ENCODE measurements at places on chromosomes 3 and 15. TPM values are rescaled to one million over a fixed set of nuclear protein-coding genes. Genes with fewer than 3 reads are reported as not detected.
A peak's percentile ranks its signal among the peaks of the same experiment; 100 is the strongest.

DNA sequence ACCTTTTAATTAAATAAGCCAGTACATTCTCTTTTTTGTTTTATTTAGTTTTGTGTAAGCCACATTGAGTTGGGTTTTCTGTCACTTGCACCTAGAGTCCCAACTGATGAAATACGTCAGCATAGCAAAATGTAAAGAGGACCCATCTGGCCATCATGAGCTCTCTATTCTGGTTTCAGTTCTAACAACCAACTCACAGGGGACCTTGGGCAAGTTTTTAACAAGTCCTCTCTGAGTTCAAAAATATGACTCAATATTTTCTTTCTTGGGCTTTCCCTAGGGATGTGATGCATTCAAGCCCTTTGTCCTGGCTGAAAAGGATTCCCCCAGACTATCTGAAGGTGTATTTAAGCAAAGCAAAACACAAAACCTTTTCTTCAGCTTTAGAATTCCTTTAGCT, 32.9 kb downstream of the PLCH1 start:
- H3K27ac ChIP-seq, result no peak overlapping the region
- peaks cover 5% of the 10 kb centered on the region for H3K36me3 ChIP-seq
- H3K27me3 ChIP-seq, result no peaks in the 10 kb centered on the region
- no peak overlapping the region for H3K4me3 ChIP-seq
- no peak for DNase-seq

GRCh38 chr15:70140025-70140542, 42.4 kb upstream of the TLE3 start:
- no peak for DNase-seq
- peaks cover 82% of the 10 kb centered on the region for H3K27me3 ChIP-seq
- H3K4me3 ChIP-seq, result peak overlapping the region; percentile 12
- H3K4me1 ChIP-seq, result peaks cover 24% of the 10 kb centered on the region
- H3K27ac ChIP-seq, result no peak overlapping the region

DNA sequence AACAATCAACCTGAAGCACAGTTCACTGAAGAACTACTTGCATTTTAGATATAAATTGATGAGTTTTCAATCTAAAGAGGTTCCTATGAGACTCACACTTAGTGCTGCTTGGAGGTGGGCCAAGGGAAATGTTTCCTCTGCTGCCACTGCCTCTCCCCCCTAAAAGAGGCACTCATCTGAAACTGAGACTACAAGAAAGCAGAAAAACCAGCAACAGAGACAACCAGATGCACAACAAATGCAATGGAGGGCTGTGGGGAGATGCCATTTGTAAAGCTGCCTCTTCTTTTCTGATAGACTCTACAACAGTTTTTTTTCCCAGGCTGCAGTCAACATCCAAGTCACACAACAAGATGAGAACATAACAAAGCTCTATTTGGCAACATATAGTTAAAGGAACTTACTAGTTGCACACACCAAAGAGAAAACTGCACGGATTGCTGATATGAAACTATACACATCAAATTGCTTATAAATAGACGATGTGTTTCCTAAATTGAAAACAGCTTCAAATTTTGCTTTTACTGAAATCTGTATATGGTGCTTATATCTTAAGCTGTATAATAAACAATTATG, 11.0 kb downstream of the TSPAN3 start:
- no peak overlapping the region for H3K27ac ChIP-seq
- DNase-seq, result no peak
- peaks cover 58% of the 10 kb centered on the region for H3K4me1 ChIP-seq
- H3K4me3 ChIP-seq, result no peak overlapping the region

DNA sequence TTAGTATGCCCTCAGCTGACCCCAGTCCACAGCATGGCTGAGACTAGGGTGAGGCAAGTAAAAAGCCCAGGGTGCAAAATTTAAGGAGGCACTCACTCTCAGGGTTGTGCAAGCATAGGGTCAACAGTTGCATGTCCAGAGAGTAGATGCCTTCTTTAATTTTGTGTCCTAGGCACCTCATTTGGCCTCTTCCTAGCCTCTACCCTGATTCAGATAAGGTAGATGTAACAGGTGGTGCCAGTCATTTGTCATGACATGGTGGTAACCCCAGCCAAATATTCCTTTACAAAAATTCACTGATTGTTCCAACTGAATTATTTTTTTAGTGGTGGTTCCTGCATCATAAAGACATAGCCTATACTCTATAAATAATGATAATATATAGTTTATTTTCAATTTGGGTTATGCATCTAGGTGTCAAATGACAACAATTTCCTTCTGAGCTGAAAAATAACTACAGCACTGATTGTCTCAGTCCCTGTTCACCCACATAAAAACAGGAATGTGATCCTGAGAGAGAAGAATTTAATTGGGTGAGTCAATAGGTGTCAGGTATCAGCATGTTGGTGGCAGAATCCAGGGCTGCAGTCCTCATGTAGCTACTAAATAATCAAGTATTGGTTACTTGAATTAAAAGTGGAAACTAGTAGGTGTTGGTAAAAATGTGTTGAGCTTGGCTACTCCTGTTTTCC, 44.2 kb upstream of the TIPARP start:
- H3K36me3 ChIP-seq, result no peaks in the 10 kb centered on the region
- H3K4me1 ChIP-seq, result peaks cover 20% of the 10 kb centered on the region
- DNase-seq, result no peak
- H3K27me3 ChIP-seq, result no peaks in the 10 kb centered on the region
- H3K27ac ChIP-seq, result no peak overlapping the region
- no peak overlapping the region for H3K4me3 ChIP-seq

- no peak for DNase-seq
- no peaks in the 10 kb centered on the region for H3K27me3 ChIP-seq
- peaks cover 7% of the 10 kb centered on the region for H3K36me3 ChIP-seq
- no peaks in the 10 kb centered on the region for H3K4me1 ChIP-seq
- H3K27ac ChIP-seq, result no peak overlapping the region
Observed at GRCh38 chr3:15657016-15657415, 55.5 kb downstream of the BTD start.

DNA sequence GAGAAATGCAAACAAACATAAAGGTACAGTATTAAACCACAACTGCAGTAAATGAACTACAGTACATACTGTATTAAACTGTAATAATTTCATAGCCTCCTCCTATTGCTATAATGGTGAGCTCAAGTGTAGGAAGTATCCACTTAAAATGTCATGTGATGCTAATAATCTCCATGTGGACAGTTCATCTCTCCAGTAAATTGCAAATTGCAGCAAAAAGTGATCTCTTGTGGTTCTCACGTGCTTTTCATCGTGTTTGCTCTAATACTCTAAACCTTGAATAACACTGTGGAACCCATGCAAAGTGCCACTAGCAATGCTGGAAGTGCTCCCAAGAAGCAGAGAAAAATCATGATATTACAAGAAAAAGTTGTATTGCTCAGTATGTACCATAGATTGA, 9.2 kb upstream of the FNDC3B start:
- peaks cover 2% of the 10 kb centered on the region for H3K4me1 ChIP-seq
- DNase-seq, result no peak
- H3K36me3 ChIP-seq, result no peaks in the 10 kb centered on the region
- H3K27me3 ChIP-seq, result no peaks in the 10 kb centered on the region
- no peak overlapping the region for H3K27ac ChIP-seq
- no peak overlapping the region for H3K4me3 ChIP-seq

DNA sequence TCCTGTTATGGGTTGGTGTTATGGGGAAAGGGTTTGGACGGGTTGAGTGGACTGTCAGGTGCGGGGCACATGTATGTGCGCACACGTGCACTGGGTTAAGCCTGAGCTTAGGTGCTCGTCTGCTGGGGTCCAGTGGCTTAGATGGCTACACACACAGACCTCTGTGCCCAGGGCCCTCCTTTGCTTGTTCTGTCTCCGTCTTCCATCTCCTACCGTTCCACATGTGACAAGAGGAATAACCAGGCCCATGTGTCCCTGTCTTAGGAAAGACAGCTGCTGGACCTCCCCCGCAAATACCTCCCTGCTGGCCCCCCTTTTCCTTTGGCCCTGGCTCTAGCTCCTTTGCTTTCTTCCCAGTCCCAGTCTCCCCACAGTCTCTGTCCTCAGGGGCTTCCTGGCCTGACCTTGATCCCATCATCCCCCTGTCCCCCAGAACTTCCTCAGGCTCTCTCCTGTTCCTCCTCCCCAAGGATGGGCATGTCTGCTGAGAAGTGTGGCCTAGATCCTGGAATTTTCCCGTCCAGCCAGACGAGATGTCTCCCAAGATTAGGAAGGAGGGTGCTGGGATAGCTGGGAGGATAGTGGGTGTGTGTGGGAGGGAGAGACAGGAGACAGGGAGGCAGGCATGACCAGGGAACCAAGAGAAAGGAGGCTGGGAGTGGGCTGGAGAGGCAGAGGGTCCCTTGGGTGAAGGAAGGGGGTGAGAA, 797 bp upstream of the THPO start:
- H3K4me1 ChIP-seq, result peaks cover 24% of the 10 kb centered on the region
- H3K27ac ChIP-seq, result peak overlapping the region; percentile 18
- H3K4me3 ChIP-seq, result peak overlapping the region; percentile 80
- H3K27me3 ChIP-seq, result peaks cover 34% of the 10 kb centered on the region
- peaks cover 3% of the 10 kb centered on the region for H3K36me3 ChIP-seq

- H3K27me3 ChIP-seq, result no peaks in the 10 kb centered on the region
- no peak overlapping the region for H3K4me3 ChIP-seq
- DNase-seq, result no peak
- H3K27ac ChIP-seq, result no peak overlapping the region
- no peaks in the 10 kb centered on the region for H3K36me3 ChIP-seq
Observed at GRCh38 chr15:56056626-56057025, 63.2 kb upstream of the NEDD4 start.

GRCh38 chr15:25735550-25736384, 127.4 kb downstream of the ATP10A start:
- peaks cover 2% of the 10 kb centered on the region for H3K27me3 ChIP-seq
- no peak for DNase-seq
- H3K4me1 ChIP-seq, result peaks cover 5% of the 10 kb centered on the region
- H3K36me3 ChIP-seq, result no peaks in the 10 kb centered on the region
- no peak overlapping the region for H3K4me3 ChIP-seq
- no peak overlapping the region for H3K27ac ChIP-seq

GRCh38 chr3:64827431-64827830, 139.6 kb upstream of the ADAMTS9 start:
- no peak for DNase-seq
- H3K27me3 ChIP-seq, result no peaks in the 10 kb centered on the region
- no peak overlapping the region for H3K27ac ChIP-seq
- peaks cover 31% of the 10 kb centered on the region for H3K4me1 ChIP-seq

ABHD10 gene
- 29.2 TPM for total RNA-seq

FAM107A gene
- total RNA-seq, result not detected

DPH6 gene
- total RNA-seq, result 23.0 TPM

PROS1 gene
- 12.4 TPM for total RNA-seq

ARPIN gene
- 20.4 TPM for total RNA-seq

ZNF717 gene
- total RNA-seq, result 16.3 TPM

LMAN1L gene
- total RNA-seq, result not detected

Data from progenitor cell of endocrine pancreas (in vitro differentiated cells).